Body of pancreas (tissue), 4 donors: ENCODE measurements at places on chromosomes 6 and 20. TPM values are rescaled to one million over a fixed set of nuclear protein-coding genes. Genes with fewer than 3 reads are reported as not detected.

- H3K36me3 ChIP-seq: no peaks in the 10 kb centered on the region
- no peak overlapping the region for H3K4me3 ChIP-seq
- no peak for DNase-seq
- H3K27ac ChIP-seq: no peak overlapping the region
- no peaks in the 10 kb centered on the region for H3K27me3 ChIP-seq
- H3K4me1 ChIP-seq: no peaks in the 10 kb centered on the region
Measured at GRCh38 chr6:14281811-14282660, 164.5 kb downstream of the CD83 start.

DNA sequence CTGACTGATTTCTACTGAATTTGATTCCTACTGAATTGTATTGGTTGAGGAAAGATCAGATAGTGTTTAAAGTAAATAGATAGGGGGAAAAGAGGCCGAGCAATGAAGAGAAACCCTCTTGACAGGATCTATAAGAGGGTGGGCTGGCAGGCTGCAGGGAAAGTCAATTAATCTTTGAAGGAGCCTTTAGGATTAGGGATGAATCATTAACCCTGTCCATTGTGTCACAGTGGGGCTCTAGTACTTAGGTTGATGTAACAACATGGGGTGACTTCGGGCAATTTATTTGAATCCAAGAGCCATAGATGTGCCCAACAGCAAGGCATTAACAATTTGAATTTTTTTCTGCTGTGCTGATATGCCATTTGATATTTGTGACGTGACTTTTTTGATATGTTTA lies 7.5 kb downstream of the RFX6 start:
- H3K27ac ChIP-seq: no peak overlapping the region
- no peaks in the 10 kb centered on the region for H3K4me1 ChIP-seq
- no peak for DNase-seq
- H3K27me3 ChIP-seq: no peaks in the 10 kb centered on the region
- no peaks in the 10 kb centered on the region for H3K36me3 ChIP-seq

DNA sequence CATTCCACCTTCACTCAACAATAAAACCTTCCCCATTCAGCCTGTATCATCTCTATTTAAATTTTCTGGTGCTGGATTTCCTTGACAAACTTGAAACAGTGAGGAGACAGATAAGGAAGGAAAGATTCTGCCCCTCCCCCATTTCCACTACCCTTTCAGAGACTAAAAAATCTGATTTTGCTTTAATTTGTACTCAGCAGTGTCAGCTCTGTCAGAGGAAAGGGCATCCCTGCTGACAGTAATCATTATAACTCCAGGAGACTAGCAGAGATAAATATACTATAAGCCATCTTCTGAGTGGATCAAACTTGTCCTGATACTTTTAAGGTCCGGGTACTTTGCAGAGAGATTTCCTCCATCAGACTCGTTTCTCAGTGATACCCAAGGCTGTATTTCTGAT lies 155.6 kb downstream of the SAMD5 start:
- no peaks in the 10 kb centered on the region for H3K36me3 ChIP-seq
- H3K27ac ChIP-seq: no peak overlapping the region
- no peaks in the 10 kb centered on the region for H3K4me1 ChIP-seq
- H3K27me3 ChIP-seq: no peaks in the 10 kb centered on the region

DNA sequence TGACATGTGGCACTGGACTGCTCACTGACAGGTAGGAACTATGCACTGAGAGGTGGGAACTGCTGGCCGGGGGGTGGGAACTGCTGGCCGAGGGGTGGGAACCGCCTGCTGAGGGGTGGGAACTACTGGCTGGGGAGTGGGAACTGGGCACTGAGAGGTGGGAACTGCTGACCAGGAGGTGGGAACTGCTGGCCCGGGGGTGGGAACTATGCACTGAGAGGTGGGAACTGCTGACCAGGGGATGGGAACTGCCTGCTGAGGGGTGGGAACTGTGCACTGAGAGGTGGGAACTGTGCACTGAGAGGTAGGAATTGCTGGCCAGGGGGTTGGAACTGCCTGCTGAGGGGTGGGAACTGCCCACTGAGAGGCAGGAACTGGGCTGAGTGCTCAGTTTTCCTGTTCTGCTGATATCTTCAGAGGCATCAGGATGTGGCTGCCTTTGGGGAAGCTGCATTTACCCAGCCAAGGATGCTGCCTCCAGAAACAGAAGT lies 90.2 kb downstream of the THBS2 start:
- no peaks in the 10 kb centered on the region for H3K36me3 ChIP-seq
- H3K4me3 ChIP-seq: no peak overlapping the region
- H3K27me3 ChIP-seq: no peaks in the 10 kb centered on the region
- no peaks in the 10 kb centered on the region for H3K4me1 ChIP-seq

GRCh38 chr6:53828215-53828614 lies 33.4 kb downstream of the LRRC1 start:
- no peaks in the 10 kb centered on the region for H3K36me3 ChIP-seq
- H3K27me3 ChIP-seq: no peaks in the 10 kb centered on the region
- H3K4me1 ChIP-seq: peaks cover 35% of the 10 kb centered on the region
- no peak for DNase-seq
- H3K27ac ChIP-seq: no peak overlapping the region

EMILIN3 gene
- total RNA-seq: not detected

MEI4 gene
- total RNA-seq: 2.1 TPM

TAP2 gene
- 5.2 TPM for total RNA-seq

SOX12 gene
- total RNA-seq: 17.1 TPM
